ENCODE measurements at places on chromosomes 4 and X. TPM values are rescaled to one million over a fixed set of nuclear protein-coding genes. Genes with fewer than 3 reads are reported as not detected.

The NR3C2 gene
- 9.0 TPM for total RNA-seq

The PRPS1 gene
- total RNA-seq, result 39.7 TPM

The NOP14 gene
- total RNA-seq, result 9.2 TPM

The NPY2R gene
- 5.3 TPM for total RNA-seq

The NDP gene
- 12.9 TPM for total RNA-seq

The S100G gene
- total RNA-seq, result not detected

The CFI gene
- total RNA-seq, result 5.1 TPM

The FIP1L1 gene
- total RNA-seq, result 107 TPM

The SYTL4 gene
- total RNA-seq, result 2.3 TPM

The DMP1 gene
- total RNA-seq, result not detected

The PRRG3 gene
- 10.4 TPM for total RNA-seq

The IQSEC2 gene
- total RNA-seq, result 11.1 TPM

The DKK2 gene
- 5.8 TPM for total RNA-seq

The ADH7 gene
- not detected for total RNA-seq

The STOX2 gene
- 60.4 TPM for total RNA-seq

The OTUD6A gene
- total RNA-seq, result not detected

The PDE6B gene
- 9.2 TPM for total RNA-seq

The EVC gene
- total RNA-seq, result 3.0 TPM

The PDCL2 gene
- not detected for total RNA-seq

The ATP2B3 gene
- 15.0 TPM for total RNA-seq

Measured in diencephalon (tissue), 1 donor.